Activated CD4-positive, alpha-beta T cell treated with anti-CD3 and anti-CD28 coated beads for 36 hours (primary cell): ENCODE measurements at places on chromosomes 7 and 10. TPM values are rescaled to one million over a fixed set of nuclear protein-coding genes. Genes with fewer than 3 reads are reported as not detected.

C1GALT1 gene
- total RNA-seq, result 35.3 TPM

UTF1 gene
- not detected for total RNA-seq

TRIM73 gene
- 3.6 TPM for total RNA-seq

DNA sequence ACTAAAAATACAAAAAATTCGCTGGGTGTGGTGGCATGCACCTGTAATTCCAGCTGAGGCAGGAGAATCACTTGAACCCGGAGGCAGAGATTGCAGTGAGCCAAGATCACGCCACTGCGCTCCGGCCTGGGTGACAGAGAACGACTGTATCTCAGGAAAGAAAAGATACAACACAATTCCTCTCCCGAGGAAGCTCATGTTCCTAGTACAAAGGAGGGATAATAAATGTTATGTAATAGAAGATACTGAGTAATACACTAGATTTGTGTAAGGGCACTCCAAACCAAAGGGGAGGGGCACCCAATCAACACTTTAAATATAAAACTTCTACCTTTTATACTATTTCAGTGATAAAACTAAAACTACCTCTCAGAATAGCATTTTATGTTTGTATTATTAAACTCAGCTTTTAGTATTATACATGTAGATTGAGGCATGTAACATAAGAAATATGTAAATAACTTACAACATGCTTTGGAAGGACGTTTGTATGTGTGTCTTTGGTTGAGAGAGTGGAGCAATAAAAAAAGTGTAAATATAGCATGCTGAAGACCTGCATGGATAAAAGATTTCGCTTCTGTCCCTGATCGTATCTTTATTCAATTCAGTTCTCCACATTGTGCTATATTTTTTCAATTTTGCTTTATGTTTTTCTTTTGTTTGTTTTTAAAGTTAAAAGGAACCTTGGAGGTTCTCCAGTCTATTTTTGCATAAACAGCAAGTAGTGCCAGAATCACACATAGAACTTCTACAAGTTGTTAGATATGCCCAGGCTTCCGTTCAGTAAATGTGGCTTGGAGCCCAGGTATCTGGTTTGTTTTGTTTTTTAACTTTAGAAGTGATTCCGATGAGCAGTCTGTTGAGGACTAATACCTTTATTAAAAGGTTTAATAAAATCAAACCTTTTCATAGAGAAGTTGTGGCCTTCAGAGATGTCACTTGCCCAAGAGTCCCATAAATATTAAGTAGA, 71.9 kb downstream of the WAC start:
- H3K4me3 ChIP-seq, result no peak overlapping the region
- H3K4me1 ChIP-seq, result peaks cover 32% of the 10 kb centered on the region
- peaks cover 36% of the 10 kb centered on the region for H3K36me3 ChIP-seq
- H3K27ac ChIP-seq, result no peak overlapping the region
- no peak for DNase-seq
- no peaks in the 10 kb centered on the region for H3K27me3 ChIP-seq

- H3K36me3 ChIP-seq, result no peaks in the 10 kb centered on the region
- no peak overlapping the region for H3K4me3 ChIP-seq
- H3K4me1 ChIP-seq, result peaks cover 7% of the 10 kb centered on the region
- no peak overlapping the region for H3K27ac ChIP-seq
Observed at GRCh38 chr10:123995461-123996131, 97.8 kb downstream of the CHST15 start.
